ENCODE measurements at places on chromosomes 2 and 18. TPM values are rescaled to one million over a fixed set of nuclear protein-coding genes. Genes with fewer than 3 reads are reported as not detected.

The FSIP2 gene
- 0.27 TPM for total RNA-seq

The ALK gene
- 1.1 TPM for total RNA-seq

The B3GNT7 gene
- total RNA-seq: 80.0 TPM

The IL36G gene
- total RNA-seq: not detected

The PROC gene
- not detected for total RNA-seq

The ZNF385B gene
- 63.2 TPM for total RNA-seq

The ECEL1 gene
- 1.0 TPM for total RNA-seq

The PJVK gene
- 3.0 TPM for total RNA-seq

The GAREM2 gene
- 2.0 TPM for total RNA-seq
